Right kidney (tissue), 9 donors: ENCODE measurements at places on chromosomes 5 and 9.

DNA sequence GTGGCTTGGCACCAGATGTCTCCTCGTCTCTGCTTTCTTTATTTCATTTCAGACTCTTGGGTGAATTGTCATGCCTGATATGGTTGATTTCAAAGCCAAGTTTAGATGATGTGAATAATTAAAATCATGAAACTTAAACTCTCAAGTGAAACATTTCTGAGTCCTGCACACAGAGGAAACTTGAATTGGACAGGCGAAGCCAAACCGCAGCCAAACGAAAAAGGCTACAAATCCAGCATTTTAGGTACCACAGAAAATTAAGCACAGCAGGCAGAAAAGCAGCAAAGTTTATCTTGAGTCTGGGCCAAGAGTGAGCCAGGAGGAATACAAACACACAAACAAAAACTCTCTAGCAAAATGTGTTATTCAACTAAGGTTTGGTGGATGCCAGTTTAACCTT is 659.8 kb upstream of the KLF4 start:
- no peak for DNase-seq

GRCh38 chr5:124790895-124791732 is 44.7 kb upstream of the ZNF608 start:
- DNase-seq: no peak

DNA sequence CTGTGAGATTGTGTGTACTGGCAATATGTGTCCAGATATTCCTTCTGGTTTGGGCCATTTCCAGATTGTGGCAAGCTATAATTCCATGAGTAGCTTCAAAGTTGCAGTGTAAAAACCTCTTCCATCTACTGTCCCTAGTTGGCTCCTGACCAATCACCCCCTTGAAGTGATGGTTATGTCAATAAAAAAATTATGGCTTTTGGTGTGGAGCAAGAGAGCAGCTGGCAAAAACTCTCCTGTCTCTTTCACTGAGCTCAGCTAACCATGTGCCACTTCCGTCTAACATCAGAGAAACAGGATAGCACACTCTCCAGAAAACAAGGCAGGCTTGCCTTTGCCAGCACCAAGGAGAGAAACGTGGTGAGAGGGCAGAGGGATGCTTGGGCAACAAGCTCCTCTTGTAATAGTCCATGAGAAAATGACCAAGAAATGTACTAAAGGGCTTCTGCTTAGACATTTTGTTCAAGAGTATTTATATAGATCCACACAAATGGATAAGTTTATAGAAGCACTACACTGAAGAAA is 914.4 kb upstream of the SEMA6A start:
- no peak for DNase-seq

- no peak for DNase-seq
Observed at GRCh38 chr9:112121633-112122032, 53.5 kb downstream of the SUSD1 start.
